GM23248 (cell line): ENCODE measurements at places on chromosomes 5 and 9. TPM values are rescaled to one million over a fixed set of nuclear protein-coding genes. Genes with fewer than 3 reads are reported as not detected.
A peak's percentile ranks its signal among the peaks of the same experiment; 100 is the strongest.

Gene PLK2
- total RNA-seq, result 92.3 and 122 TPM in 2 replicates

Gene TSLP
- total RNA-seq, result not detected in 2 replicates

Gene SLC36A2
- not detected in 2 replicates for total RNA-seq

Gene MCC
- 8.8 and 11.6 TPM in 2 replicates for total RNA-seq

Gene HBEGF
- 7.5 and 9.5 TPM in 2 replicates for total RNA-seq

Gene FLT4
- 0.76 TPM in 1 of 2 replicates, not detected in the other for total RNA-seq

DNA sequence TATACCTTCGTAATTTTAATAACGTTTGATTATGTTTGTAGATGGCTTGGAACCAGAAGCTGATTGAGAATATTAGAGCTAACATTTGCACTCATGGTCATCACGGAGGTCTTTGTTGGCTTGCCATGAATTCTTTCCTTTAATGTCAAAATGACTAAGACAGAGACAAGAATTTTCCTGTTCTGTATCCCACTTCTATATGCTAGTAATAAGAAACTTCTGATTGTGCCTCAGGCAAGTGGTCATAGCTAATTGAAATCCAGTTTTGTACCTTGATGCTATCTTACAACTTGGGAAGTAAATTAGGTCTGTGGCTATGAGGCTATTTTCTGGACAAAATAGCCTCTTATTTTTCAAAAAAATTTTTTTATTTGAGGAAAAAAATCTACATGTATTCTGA is 167.6 kb downstream of the RANBP17 start:
- DNase-seq, result no peak

GRCh38 chr5:7325975-7326913 is 69.7 kb upstream of the ADCY2 start:
- peak; percentile 65 for DNase-seq

- no peak for DNase-seq
Observed at GRCh38 chr5:60522292-60522905, 177.6 kb downstream of the DEPDC1B start.

DNA sequence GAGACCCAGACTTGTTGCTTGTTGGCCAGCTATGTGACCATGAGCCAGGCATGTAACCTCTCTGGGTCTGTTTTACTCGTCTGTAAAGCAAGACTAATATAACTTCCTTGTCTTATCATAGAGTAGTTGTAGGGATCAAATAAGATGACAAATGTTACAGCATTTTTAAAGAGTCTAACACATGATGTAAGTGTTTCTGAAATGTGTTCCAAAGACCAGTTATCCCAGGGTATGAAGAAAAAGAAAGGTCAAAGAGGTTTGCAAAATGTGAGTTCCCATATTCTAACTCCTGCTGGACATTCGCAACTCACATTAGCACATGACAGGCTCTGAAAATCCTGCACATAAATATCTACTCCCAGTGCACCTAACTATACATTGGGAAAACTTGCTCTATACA is 28.5 kb upstream of the MATR3 start:
- no peak for DNase-seq

DNA sequence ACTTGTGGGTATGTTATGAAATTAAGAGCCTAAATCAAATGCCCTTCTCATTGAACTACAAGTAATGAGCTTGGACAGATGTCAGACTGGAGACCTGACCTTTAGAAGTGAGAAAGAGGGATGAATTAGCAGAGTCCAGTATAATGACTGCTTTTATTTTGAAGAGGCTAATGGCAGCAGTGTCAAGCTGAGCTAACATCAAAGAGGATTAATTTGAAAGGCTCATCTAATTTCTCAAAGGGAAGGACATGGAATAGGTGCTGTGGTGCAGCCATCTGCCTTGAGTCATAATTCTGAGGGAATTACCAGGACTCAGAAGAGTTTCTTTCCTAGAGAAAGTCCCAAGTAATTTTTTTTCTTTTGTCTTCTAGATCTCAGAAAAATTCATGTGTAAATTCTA is 57.6 kb downstream of the FAM81B start:
- no peak for DNase-seq

DNA sequence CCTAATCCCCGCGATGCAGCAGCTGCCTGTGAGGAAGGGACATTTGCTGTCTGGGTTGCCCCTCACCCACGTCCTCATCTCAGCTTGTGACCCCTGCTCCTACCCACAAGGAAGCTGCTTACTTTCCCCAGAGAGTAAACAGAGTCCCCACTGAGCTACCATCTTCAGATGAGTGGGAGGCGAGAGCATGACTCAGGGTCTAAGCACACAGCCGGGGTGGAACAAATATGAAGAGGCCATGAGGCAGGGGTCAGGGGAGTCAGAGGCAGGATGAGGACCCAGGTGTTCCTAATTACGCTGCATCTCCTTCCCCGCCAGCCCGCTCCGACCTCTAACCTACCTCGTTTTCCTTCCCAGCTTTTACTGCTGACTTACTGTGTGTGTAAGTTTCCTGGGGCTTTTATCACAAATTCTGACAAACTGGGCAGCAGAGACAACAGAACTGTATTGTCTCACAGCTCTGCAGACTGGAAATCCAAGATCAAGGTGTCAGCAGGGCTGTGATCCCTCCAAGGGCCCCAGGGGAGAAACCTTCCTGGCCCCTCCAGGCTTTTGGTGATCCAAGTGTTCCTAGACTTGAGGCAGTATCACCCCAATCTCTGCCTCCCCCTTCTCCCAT is 94.0 kb upstream of the DNAH5 start:
- DNase-seq, result peak; percentile 93

DNA sequence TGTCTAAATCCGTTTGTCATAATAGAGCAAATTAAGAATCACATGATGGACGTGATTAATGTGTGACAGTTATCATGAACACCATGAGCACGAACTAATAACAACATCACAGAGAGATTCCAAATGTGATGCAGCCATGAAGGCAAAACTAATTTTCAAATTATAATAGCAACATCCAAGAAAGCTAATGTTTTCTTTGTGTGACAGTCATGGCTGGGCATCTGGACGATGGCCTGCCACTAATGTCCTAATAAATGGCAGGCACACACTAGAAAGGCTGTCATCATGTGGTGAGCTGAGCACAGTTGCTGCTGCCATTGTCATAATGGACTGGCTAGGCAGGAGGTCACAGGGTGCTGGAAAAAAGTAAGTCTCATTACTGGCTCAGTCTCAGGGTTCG is 280.0 kb upstream of the EFNA5 start:
- DNase-seq, result no peak

DNA sequence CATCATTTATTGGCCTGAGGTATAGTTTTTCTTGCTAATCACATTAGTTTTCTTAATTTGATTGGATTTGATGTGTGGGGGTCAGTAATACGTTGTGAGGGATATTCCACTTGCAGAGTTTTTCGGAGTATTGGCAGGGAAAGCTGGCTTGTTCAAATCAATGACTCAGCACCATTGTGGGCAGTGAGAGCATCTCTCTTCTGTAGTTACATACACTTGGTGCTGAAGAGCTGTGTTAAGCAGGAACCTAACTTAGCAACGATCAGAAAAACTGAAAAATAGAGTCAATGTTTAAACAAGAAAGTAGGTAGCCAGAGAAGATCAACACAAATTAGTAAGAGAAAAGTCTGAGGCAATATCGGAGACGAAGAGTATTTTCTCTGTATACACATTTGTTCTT is 344.6 kb upstream of the EDIL3 start:
- DNase-seq, result peak; percentile 0

DNA sequence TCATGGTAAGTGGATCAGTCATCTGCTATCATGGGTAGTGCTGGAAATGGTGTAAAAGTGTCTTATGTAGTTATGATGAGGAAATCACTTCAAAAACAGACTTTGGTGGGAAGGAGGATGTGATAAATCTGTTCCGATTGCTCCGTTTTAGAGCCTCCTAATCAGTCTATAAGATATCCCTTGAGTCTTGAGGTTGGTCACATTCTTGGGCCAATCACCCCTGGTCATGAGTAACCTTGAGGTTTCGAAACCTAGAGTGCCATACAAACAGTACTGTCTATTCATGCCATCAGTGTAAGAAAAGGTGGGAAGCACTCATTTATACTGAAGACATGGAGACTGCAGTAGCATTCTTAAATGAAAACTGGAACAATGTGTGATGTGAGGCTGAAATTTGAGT is 45.8 kb downstream of the LRRTM2 start:
- DNase-seq, result peak; percentile 68

- DNase-seq, result no peak
Observed at GRCh38 chr5:165538065-165538464, 2032.6 kb downstream of the MAT2B start.

GRCh38 chr9:114300153-114300845 is 22.6 kb upstream of the ORM1 start:
- no peak for DNase-seq

- peak; percentile 53 for DNase-seq
Observed at GRCh38 chr9:71819115-71819739, 50.9 kb upstream of the CEMIP2 start.

DNA sequence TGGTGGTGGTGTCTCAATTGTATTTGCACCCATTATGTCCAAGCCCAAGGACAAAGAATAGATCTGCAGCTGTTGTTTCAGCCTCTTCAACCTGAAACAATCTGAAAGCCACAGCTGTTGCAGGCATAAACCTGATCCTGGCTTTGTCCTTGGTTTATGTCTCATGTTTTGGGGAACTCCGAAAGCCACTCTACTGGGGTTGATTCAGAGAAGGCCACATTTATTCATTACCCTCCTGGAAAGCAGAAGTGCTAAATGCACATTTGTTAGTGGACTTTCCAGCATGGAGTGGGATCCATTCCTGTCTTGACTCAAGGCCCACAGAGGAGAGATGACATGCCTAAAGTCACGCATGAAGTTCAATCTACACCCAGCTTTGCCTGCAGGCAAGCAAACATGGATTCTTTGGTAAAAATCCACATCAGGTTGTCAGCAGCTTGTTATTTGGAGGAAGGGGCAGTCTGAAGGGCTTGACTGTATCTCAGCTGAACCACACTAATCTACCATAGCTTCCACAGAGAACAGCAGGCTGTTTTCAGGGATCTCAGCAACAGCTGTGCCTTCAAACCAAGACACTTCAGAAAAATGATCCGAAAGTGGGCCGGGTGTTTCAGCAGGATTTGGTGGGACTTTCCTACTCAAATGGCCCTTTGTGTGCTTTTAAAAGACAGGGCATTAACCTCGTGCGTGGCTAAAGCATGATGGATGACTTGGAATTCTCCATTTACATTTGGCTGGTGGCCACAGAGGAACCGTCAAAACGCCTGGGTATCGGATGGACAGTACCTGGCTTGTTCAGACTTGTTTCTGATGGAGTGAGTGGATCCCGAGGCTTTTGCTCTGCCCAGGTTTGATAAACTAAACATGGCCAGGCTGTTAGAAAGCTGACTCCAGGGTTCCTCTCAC is 36.2 kb upstream of the ADAM19 start:
- DNase-seq, result no peak

GRCh38 chr9:37026931-37027581 is 7.0 kb downstream of the PAX5 start:
- DNase-seq, result no peak

DNA sequence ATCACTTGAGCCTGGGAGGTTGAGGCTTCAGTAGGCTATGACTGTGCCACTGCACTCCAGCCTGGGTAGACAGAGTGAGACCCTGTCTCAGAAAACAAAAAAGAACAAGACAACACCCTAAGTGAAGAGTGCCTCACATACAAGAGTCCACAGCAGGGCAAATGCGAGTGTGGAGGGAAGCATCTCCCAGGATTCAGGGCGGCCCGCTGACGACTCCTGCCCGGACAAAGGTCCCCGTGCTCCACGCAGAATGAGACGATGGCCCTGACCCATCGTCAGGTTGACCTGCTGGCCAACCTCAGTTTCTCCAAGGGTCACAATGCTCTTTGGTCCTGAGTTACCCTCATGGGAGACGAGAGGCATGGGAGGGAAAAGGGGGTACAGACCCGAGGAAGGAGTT is 18.3 kb downstream of the MRNIP start:
- DNase-seq, result no peak

DNA sequence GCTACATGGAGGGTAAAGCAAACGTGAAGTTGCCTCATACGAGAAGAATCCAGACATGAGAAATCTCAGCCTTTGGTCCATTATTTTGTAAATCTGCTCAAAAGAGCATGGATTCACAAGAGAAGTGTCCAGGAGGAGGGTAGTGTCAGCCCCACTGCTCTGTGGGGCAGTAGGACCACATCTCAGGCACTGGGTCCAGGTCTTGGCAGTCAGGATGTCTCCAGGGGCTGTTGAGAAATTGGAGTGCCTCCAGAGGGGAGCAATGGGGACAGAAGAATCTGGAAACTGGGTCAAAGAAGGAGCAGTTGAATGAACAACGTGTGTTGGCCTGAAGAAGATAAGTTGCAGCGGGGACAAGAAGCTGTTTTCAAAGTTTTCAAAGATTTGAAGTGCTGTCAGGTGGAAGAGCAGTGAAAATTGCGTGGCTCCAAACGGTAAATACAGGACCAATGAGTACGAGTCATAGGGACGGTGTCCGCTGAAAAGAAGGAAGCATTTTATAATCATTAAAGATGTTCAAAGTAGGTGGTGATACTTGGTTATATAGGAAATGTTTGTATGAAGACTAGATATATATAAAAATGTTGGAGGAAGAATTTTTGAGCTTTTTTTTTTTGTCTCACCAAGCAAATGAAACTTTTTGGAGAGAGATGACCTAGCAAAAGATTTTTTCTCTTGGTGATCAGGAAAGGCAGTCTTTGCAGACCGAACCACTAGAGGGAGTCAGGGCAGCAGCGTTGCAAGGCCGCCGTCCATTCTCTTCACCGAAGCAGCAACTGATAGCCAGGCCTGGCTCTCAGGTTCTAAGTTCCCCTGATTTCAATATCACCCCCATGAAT is 57.1 kb upstream of the ZBED3 start:
- DNase-seq, result peak; percentile 90

- no peak for DNase-seq
Observed at GRCh38 chr9:83792746-83793145, 24.8 kb downstream of the GKAP1 start.

GRCh38 chr9:93810028-93810971 is 144.9 kb downstream of the BARX1 start:
- DNase-seq, result no peak

GRCh38 chr5:169182797-169183196 is 118.1 kb downstream of the SLIT3 start:
- no peak for DNase-seq

- DNase-seq, result peak; percentile 63
Observed at GRCh38 chr9:92292338-92293074, 991 bp downstream of the IARS1 start.

- peak; percentile 68 for DNase-seq
Observed at GRCh38 chr5:169408731-169409130, 107.8 kb upstream of the SLIT3 start.

DNA sequence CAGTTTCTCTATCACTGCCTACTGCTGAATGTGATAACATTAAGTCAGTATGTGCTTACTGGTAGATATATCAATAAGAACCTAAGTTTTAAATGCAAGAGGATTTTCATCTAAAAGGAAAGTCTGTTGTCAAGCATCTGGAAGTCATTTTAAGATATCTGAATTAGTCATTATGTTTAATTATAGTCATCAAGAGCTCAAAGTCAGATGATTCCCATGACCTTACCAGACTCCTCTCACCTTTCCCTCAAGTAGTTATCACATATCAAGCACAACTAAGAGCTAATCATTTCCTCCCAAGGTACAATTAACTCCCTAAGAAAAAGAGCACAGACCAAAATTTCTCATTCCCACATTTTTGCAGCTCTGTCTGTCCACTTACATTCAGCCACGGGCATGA is 45.5 kb downstream of the PUM3 start:
- peak; percentile 39 for DNase-seq
